Fibroblast of lung (primary cell): ENCODE measurements at places on chromosomes 13 and 19. TPM values are rescaled to one million over a fixed set of nuclear protein-coding genes. Genes with fewer than 3 reads are reported as not detected.

The ANKLE1 gene
- 0.17 and 0.26 TPM in 2 replicates for total RNA-seq

The FGF22 gene
- total RNA-seq, result under 0.01 TPM in 1 of 2 replicates, not detected in the other

The PABPC3 gene
- 0.17 and 0.26 TPM in 2 replicates for total RNA-seq

The DOCK6 gene
- total RNA-seq, result 10.5 and 17.7 TPM in 2 replicates

The FAM83E gene
- total RNA-seq, result 0.50 and 1.0 TPM in 2 replicates

The CYP4F8 gene
- total RNA-seq, result not detected in 2 replicates

The WDR87 gene
- not detected in 2 replicates for total RNA-seq

The SGCG gene
- 1.5 and 8.5 TPM in 2 replicates for total RNA-seq

The SIGLEC12 gene
- total RNA-seq, result not detected in 2 replicates

The DIRAS1 gene
- total RNA-seq, result 11.3 and 19.0 TPM in 2 replicates

The CELF5 gene
- total RNA-seq, result under 0.01 TPM in 1 of 2 replicates, not detected in the other

The PIBF1 gene
- 25.1 and 32.6 TPM in 2 replicates for total RNA-seq

The CDC42EP5 gene
- total RNA-seq, result 14.7 and 15.9 TPM in 2 replicates

The TMPRSS9 gene
- total RNA-seq, result under 0.01 TPM in 1 of 2 replicates, not detected in the other

The OR7C1 gene
- total RNA-seq, result not detected in 2 replicates

The SOX1 gene
- total RNA-seq, result not detected in 2 replicates
